ENCODE measurements at places on chromosomes 7 and 10.

DNA sequence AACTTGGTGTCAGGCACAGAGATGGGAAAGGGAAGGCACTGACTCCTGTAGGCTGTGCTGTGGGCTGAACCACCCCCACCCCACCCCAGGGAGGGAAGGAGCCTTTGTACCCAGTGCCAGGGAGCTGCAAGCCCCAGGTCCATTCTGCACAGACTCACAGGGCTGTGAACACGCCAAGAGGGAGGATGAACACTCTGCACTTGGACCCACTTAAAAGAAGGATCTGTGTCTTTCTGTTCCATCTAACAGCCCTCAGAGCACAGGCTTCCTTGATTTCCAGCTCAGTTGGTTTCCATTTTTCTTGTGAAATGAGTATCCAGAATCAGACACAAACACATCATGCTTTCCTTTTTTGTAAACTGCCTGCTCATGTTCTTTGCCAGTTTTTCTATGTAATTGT lies 84.9 kb downstream of the GRB10 start:
- DNase-seq = no peak

- DNase-seq = no peak
These were observed 179.5 kb downstream of the REEP3 start for GRCh38 chr10:63700631-63701156.

- no peak for DNase-seq
These were observed 179.9 kb downstream of the PTPRN2 start for GRCh38 chr7:158407581-158408317.

DNA sequence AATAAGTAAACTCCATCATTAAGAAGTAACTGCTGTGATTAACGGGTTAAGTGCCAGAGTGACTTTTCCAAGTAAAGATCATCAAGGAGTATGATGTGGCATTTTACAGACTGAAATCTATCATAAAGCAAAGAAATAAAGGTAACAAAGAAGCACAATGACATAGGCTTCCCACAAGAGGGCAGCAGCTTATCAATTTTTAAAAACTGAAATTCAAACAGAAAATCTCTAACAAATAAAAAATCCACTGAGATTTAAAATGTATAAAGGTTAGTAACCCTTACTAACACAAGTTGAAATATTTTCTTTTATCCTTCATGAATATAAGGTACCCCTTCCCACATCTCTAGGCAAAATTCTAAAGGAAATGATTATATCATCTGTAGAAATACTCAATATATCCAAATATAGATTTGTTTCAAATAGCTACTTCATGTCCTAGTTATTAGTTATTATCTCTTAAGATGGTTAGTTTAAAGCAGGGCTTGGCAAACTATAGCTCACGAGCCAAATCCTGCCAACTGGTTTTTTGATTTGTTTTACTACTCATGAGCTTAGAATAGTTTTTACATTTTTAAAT lies 29.2 kb downstream of the FAM3C start:
- no peak for DNase-seq

DNA sequence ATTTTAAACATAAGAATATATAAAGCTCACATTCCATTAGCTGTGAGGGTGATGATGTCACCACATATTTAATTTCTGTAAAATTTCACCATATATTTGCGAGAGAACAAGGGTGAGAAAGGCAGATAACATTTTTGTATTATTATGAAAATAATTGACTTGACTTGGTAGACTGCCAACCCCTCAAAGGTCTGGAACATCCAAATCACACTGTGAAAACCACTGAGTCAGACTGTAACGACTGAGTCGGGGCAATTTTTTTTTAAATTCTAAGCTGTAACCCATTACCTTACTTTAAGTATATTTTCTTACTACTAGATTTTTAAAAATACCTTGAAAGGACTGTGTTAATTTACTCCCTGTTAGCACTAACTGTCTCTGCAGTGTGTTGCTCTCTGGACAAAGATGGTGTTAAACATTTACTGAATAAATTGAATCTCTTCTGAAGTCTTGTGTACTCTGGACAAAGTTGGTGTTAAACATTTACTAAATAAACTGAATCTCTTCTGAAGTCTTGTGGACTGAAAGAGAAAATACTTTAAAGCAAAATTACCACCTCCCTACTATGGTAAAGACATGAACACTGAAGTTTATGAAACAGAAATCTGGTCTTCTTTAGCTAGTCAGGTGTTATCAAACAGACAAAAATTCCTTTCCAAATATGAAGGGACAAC lies 14.1 kb downstream of the PDZD8 start:
- DNase-seq = no peak

GRCh38 chr7:108456845-108457540 lies 757 bp upstream of the NRCAM start:
- no peak for DNase-seq

DNA sequence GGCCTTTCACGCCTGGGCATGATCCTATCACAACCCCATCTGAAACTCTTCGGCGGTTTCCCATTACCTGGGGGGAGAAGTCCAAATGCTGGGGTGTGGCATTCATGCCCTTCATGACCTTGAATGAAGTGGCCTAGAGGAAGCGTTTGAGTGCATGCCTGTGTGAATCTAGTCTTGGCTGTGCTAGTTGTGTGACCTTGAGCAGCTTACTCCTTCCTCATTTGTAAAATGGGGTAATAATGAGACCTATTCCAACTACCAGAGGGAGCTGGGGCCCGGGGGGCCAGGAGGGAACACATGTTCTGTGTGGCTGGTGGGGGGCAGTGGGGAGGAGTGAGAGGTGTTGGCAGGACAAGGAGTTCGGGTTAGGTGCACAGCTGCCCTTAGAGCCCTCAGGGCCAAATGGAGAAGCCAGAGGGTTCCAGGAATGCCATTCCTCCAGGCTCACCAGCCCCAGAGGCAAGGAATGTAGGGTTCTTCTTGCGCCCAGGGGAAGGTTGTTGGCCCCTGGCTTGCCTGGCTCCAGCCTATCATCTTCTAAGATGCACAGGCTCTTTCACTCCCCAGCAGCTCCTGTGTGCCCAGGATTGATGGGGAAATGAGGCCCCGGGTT lies 21.3 kb upstream of the TBRG4 start:
- no peak for DNase-seq

- DNase-seq = no peak
These were observed 38.2 kb downstream of the HTRA1 start for GRCh38 chr10:122499491-122499941.

- no peak for DNase-seq
These were observed 166.9 kb downstream of the CPEB3 start for GRCh38 chr10:92124020-92124419.

DNA sequence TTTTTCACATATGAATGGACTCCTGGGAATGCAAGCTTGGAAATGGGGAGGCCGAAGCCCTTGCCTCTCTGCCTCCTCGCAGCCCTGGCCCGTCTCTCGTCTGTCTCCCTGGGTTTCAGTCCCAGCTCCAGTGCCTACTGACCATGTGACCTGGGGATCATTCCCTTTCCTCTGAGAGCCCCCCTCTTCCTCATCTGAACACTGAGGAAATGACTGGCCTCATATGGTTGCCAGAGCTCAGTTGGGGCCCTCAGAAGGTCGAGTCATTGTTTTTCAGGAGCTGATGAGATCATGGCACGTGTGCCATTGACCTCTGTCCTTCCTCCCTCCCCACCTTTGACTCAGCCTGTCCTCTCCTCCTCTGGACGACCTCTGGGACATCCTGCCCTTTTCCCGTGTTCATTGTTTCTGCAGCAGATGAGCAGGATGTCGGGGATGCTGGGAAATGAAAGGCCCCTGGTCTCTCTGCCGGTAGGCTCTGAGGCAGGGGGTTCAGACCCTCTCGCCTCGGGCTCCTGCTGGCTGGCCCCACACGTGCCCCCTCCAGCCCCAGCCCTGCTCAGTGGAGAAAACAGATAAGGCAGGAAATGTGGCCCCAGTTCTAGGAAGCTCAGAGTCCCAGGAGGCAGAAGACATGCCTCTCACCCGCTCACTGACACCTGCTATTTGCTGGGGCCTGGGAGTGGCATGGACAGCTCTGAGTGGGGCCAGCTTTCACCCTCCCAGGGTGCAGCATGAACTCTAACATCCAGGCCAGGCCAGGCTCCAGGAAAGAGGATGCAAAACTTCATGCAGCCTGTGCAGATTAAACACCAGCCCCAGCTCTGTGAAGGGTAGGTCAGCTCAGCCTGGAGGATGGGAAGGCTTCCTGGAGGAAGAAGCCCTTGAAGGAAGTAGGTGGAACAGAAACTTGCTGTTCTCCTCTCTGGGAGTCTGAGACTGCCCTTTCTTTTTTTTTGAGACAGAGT lies 8.3 kb upstream of the PPP1R35 start:
- no peak for DNase-seq

GRCh38 chr10:11231285-11231684 lies 213.6 kb downstream of the CELF2 start:
- no peak for DNase-seq

GRCh38 chr10:89296220-89296648 lies 5.6 kb upstream of the IFIT2 start:
- DNase-seq = peak; percentile 22

- no peak for DNase-seq
These were observed at the start of gene CDK5 for GRCh38 chr7:151057506-151057988. Gene CDK5 (minus strand): TSS chr7:151057897. CDS start chr7:151057848, 49 bp downstream.

DNA sequence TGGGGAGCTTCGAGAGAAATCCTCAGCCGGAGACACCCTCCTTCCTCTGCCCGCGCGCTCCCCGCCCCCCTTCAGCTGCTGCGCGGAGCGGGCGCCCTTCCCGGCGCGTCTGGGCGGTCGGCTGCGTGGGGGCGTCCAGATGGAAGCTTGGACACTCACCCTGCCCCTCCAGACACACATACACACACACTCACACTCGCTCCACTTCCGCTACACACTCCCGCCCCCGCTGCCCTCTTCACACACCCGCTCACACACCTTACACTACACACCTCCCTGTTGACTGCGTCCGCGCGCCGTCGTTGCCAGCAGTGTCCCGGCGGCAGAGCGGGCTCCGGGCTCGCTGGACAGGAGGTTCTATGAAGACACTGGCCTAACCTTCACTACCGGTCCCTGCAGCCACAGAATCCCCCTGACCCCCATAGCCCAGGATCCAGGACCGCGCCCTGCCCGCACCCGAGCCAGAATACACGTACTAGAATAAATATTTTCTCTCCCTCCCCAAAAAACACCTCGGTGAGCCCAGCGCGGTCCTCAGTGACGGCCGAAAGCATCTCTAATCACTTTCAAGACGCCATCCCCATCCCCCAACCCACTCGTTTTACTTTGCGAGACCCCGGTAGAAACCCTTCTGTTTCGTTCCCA lies 1.1 kb upstream of the EGR2 start:
- DNase-seq = peak; percentile 26

DNA sequence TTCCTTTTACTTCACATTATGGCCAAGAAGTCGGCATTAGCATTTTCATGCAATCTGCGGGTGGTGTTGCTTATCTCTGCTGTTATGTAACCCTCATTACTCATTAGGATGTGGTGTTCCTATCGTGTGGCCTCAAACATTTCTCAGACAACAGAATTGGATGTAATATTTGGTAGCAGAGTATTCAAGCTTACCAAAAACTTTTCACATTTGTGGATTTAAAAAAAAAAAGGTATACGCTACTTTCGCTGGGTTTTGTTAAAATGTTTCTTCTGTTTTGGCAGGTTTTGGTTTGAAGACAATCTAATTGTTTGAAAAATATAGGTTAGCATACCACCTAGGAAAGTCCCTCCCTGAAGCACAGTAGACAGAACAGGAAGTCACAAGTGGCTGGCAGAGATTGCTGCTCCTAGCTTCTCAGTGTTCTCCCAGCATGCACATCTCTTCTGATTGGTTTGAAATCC lies 128.8 kb downstream of the GATA3 start:
- DNase-seq = no peak

- DNase-seq = no peak
These were observed 118.2 kb downstream of the ANK3 start for GRCh38 chr10:60271319-60272040.

DNA sequence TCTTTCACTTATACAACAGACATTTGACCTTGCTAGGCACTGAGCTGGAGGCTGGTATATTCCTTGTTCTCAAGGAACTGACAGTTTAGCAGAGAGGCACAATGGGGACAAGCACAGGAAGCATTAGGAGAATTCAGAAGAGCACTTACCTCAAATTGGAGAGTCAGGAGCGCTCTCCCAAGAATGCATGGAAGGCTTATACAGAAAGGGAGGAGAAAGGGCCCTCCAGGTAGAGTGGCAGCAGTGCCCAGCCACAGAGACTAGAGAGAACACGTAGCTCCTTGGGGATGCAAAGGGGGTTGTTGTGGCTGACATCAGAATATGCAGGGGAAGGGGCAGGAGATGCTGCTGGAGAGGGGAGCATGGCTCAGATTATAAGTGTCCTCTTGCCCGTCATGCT lies 78.2 kb upstream of the MKLN1 start:
- no peak for DNase-seq

- no peak for DNase-seq
These were observed 186.1 kb downstream of the SRPK2 start for GRCh38 chr7:105202616-105203015.

DNA sequence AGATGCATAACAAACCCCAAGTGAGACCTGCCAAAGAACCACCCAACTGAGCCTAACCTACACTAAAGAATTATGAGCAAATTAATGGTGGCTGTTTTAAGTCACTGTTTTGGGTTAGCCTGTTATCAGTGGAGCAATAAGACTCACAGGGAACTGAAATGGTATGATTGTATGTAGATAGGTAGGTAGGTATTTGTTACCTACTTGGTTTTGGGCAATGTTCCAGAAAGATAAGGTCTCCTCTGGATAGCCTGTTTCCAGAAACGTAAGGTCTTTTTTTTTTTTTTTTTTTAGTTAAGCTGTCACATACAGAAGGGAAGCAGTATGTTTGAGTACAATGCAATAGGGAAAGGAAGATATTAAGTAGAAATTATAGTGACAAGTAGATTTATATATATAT lies 47.6 kb downstream of the PSMC2 start:
- no peak for DNase-seq

DNA sequence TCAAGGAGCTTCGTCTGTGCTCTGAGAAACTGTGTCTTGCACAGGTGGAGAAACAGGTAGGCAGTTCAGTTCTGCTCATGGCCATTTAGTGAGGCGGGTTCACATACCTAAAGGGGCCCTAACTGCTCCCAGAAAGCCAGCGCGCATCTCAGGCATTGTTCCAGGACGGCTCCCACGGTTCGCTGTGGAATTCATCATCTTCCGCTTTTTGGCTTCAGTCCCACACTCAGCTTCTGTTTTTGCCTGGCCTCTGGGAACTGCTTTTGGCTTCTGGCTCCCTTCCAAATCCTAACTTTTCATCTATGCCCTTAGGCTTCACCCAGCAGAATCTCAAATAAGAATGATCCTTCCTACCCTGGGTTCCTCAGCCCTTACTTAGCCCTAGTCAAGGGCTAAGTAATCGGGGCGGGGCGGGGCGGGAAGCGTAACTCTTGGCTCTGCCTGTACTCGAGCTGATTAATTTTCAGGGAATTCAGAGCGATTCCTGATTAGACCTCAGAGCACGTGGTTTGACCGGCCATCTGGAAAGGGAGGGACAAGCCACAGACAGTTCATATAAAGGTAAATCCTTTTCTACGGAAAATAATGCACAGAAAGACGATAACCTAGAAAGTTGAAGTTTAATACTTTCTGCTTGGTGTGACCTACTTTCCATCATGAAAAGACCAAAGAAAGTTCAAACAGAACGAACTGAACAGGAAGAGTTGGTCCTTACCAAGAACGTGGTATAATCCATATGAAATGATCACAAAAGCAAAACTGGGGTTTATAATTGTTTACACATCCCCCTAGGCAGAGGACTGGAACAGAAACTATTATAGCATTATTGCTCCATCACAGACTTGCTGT lies 105.7 kb downstream of the ST8SIA6 start:
- DNase-seq = no peak

GRCh38 chr7:137081321-137082093 lies 213.1 kb downstream of the CHRM2 start:
- no peak for DNase-seq

All from hypothalamus (tissue), 51 donors.